ENCODE measurements at places on chromosomes 11 and 22.

- no peak for DNase-seq
Observed at GRCh38 chr11:113540416-113541330, 65.5 kb upstream of the DRD2 start.

GRCh38 chr22:26912655-26913345 lies 255.4 kb downstream of the MIAT start:
- DNase-seq: no peak

DNA sequence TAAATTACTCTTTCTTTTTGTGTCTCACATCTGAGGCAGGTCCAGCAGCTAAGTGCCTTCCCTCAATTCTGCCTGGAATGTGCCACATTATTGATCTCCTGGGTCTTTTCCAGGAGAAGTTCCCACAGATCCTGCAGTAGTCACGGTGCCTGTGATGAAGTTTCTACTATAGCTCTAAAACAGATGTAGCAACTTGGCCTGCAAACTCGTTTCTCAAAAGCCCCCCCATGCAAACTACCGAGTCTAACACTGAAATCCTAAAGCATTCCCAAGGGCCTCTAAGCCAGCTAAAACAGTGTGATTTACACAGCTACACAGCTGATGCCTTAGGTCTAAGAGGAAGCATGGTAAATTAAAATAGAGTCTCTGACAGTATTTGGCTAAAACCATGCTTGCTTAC lies 54.3 kb downstream of the DDI1 start:
- no peak for DNase-seq

DNA sequence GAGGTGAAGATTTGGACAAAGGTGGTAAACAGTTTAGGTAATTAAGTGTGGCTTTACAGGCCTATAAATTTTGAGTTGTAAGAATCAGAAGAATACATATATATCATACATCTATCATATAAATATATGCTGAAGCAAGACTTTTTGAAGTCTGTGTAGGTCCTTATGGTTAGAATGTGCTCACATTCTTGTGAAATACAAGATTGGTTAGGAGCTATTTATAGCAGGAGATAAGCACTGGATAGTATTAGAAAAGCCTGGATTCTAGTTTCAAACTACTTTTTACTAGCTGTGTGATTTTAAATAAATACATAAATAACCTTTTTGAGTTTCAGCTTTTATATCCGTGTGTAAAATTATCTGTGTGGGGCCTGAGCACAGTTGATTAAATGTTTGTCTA lies 42.3 kb downstream of the ANKRD42 start:
- DNase-seq: no peak

- DNase-seq: no peak
Observed at GRCh38 chr11:8685306-8685705, 2.7 kb downstream of the RPL27A start.

DNA sequence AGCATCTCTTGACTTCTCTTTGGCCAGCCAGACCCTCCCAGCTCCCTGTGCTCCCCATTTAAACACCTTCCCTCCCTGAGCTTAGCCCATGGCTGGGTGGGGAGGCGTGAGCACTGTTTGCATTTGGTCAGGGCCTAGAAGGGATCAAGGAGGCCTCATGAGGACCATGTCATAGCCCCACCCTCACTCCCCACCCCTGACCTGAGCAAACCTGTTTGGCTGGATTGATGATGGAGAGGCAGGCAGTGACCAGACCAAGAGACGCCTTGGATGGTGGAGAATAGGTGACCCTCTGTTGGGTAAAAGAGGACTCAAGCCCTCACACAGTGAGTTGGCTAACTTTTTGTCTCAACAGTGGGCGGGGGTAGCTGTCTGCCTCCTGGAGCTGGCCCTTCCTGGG lies 49.9 kb downstream of the ST3GAL4 start:
- no peak for DNase-seq

All from GF-D8 (cell line).